ENCODE measurements at places on chromosomes 11 and 22. TPM values are rescaled to one million over a fixed set of nuclear protein-coding genes. Genes with fewer than 3 reads are reported as not detected.

Gene FADS3
- total RNA-seq = 18.3 TPM

Gene OR2AG2
- 0.07 TPM for total RNA-seq

Gene TIMP3
- total RNA-seq = 43.9 TPM

Gene SERPIND1
- total RNA-seq = 0.14 TPM
